ENCODE measurements at places on chromosomes 3 and 15.

- DNase-seq, result no peak
Observed at GRCh38 chr3:155326244-155326643, 32.8 kb upstream of the STRIT1 start.

DNA sequence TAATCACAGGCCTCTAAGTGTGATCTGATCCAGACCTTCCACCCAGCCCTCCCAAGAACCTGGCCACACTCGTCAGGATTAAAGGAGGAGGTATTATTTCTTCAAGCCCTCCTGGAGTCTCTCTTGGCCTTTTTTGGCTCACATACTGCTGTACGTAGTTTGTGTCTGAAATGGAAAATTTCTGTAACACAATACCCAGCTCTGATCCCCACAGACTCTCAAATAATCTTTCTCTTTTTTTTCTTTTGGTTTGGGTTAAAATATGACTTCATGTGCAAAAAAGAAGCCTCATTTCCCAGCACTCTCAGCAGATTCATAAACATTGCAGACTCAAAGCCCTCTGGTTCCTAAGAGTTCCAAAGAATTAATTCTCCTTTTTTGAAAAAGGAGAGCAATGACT, 96.5 kb upstream of the PHLDB2 start:
- no peak for DNase-seq

GRCh38 chr3:37241880-37242279, 67.5 kb upstream of the LRRFIP2 start:
- no peak for DNase-seq

GRCh38 chr15:70516408-70517193, 246.8 kb downstream of the UACA start:
- no peak for DNase-seq

DNA sequence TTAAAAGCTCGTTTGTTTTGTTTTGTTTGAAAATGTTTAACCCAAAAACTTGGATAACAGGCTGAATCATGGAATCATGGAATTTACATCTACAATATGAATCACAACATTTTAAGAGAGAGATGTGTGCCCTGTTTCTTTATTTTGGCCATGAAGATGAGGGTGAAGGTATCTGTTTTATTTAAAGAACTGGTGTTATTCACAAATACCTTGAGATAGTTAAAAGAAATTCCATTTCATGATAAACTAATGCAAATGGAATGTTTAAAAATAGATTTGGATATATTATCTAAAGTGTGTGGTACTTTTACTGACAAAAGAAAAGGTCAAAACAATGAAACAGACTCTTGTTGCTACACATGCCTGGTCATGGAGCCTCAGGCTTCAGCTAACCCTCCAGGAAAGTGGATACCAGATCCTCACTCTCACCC, 486.0 kb upstream of the CFAP20DC start:
- DNase-seq, result no peak

- DNase-seq, result no peak
Observed at GRCh38 chr3:127670761-127671522, 1.8 kb upstream of the ABTB1 start.

- no peak for DNase-seq
Observed at GRCh38 chr3:72210261-72210660, 425.3 kb upstream of the PROK2 start.

GRCh38 chr3:126606001-126606400, 47.3 kb upstream of the C3orf22 start:
- no peak for DNase-seq

Measured in NT2/D1 (cell line).